RWPE2 (cell line): ENCODE measurements at places on chromosomes 2 and 18.
A peak's percentile ranks its signal among the peaks of the same experiment; 100 is the strongest.

- no peak for DNase-seq
These were observed 100.3 kb downstream of the ASAP2 start for GRCh38 chr2:9306911-9307310.

DNA sequence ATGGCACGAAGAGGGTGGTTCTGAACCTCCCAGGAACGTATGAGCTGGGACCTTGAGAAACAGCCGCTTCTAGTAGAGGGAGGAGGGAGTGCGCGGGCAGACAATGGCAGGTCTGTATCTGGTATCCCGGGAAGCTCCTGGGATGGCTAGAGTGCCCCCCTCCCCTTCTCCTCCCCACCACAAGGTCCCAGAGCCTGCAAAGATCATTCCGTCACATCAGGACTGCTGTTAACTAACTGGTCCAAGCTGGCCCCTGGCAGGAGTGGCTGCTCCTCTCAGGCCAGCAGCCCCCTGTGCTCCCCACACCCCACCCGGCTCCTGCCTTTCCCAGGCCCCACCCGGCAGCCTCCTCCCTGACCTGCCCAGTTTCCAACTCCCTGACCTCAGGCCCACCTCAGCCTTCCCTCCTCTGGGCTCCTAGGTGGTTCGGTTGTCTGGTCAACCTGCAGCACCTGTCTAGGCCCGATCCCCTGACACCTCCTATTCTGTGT is 75.0 kb downstream of the TPO start:
- no peak for DNase-seq

GRCh38 chr2:70569559-70569958 is 15.9 kb upstream of the TGFA start:
- no peak for DNase-seq

- DNase-seq = no peak
These were observed 2.1 kb upstream of the SMCHD1 start for GRCh38 chr18:2653467-2653866.

GRCh38 chr18:79549638-79550000 is 130.0 kb upstream of the CTDP1 start:
- DNase-seq = peak; percentile 35

- DNase-seq = no peak
These were observed 231.4 kb upstream of the OSR1 start for GRCh38 chr2:19589791-19590190.

GRCh38 chr18:44731530-44732237 is 51.0 kb downstream of the SETBP1 start:
- DNase-seq = no peak

DNA sequence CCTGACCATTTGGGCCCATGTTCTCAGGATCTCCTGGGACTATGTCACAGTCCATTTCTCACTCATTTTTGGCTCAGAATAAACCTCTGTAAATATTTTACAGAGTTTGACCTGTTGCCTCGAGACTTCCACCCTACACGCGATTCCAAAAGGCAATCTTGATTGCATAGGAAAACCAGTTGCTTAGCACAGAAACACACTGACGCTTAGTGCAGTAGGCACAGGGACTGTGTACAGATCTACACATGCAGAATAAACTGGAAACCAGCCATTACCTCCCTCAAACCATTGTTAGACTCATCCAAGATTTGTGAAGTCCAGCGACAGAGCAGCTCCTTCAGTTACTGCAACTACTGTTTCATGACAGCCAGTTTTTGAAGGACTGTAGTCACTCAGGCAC is 73.0 kb downstream of the NCKAP5 start:
- DNase-seq = no peak

DNA sequence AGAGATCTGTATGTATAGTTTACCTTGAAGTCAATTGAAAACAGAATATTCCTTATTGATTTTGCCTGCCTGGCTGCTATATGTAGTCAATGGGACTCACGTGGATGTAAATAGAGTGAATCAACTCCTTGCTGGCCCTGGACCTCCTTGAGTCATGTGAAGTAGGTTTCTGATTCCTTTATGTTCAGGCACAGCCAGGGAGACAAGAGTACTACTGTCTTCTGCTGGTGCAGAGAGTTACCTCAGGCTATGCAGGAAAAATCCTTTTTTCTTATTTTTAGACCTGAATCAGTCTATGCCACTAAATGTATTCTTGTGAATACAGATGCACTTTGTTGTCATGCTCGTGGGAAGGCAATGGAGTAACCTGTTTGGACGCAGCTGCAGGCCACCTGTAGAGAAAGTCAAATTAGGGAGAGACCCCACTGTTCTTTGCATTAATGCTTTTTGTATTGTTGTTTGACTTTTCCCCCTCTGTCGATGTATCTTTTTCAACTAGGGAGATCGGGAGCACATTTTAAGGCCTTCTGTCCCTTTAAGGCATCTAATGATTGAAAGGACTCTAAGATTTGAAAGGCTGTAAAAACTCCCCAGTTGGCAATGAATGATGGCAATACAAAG is 473.9 kb downstream of the ARHGAP15 start:
- no peak for DNase-seq

DNA sequence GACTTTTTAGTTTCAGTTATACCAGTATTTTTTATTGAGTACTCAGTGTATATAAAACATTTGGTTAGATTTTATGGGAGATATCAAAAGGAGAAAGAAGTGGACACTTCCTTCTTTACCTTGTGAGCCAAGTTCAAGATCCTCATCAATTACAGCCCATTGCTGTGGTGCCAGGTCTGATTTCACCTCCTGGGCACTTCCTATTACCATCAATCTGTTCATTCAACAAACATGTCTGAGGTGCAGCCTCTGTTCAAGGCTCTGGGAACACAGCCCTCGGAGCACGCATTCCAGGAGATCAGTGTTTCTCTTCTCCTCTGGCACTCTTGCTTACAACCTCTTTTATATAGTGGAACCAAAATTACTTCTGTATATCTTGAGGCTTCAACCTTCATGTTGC is 171.4 kb upstream of the ALPP start:
- no peak for DNase-seq

DNA sequence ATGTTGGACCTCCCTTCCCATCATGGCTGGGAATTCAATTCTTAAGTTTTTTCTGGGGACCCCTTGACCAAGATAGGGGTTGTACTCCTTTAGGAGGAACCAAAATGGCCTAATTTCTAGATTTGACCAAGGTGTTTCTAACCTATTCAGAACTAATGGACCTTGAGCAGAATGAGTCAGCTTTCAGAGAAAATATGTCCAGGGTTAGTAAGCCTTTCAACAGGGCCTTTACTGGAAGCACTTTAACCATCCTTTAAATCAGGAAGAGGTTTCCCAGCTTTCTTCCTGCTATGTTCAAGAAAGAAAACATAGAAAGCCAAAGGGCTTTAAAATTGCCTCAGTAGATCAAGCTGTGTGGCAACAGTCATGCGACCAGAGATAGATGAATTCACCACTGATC is 1184.9 kb upstream of the ACVR2A start:
- DNase-seq = no peak

GRCh38 chr2:163252199-163252598 is 413.6 kb upstream of the KCNH7 start:
- no peak for DNase-seq

- DNase-seq = no peak
These were observed 75.0 kb upstream of the SLC25A52 start for GRCh38 chr18:31835528-31836133.

DNA sequence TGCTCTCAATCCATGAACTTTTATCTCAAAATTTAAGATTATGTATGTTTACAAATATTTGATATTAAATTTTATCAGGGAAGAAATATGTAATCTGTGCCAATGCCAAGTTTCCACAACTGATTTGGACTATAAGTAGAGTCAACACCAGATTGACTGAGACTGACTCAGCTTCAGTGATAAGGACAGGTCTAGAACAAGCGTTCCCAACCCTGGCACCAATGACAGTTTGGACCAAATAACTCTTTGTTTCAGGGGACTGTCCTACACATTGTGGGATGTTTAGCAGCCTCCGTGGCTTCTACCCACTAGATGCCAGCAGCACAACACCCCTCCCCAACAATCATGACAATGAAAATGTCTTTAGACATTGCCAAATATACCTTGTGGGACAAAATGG is 165.3 kb downstream of the THADA start:
- no peak for DNase-seq

GRCh38 chr2:37350034-37350433 is 5.6 kb downstream of the QPCT start:
- DNase-seq = no peak

GRCh38 chr2:204452464-204453023 is 92.7 kb upstream of the PARD3B start:
- peak; percentile 66 for DNase-seq

DNA sequence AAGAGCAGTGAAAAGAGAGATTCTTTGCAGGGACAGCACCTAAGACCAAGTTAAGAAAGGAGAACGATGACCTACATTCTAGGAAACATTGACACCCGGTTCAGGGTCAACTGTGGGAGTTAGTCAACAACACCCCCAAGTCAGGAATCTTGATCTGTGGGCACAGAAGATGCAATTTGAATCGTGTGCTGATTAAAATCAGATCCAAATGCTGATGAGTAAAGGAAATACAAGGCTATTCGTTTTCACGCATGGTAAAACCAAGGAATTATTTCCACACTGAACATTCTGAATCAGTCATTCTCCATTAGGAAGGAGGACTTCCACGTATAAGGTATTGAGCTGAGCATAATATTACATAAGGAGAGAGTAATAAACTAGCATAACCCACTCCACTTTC is 124.2 kb downstream of the COPS8 start:
- no peak for DNase-seq

GRCh38 chr18:11511434-11512095 is 97.8 kb upstream of the SLC35G4 start:
- DNase-seq = no peak

GRCh38 chr2:84038866-84039265 is 420.2 kb downstream of the SUCLG1 start:
- no peak for DNase-seq
